ENCODE measurements at places on chromosomes 5 and 9.

GRCh38 chr5:97096846-97097245 is 45.6 kb downstream of the LIX1 start:
- no peak for DNase-seq

- peak; percentile 34 for DNase-seq
Observed at GRCh38 chr5:123429993-123430392, 6.8 kb upstream of the CEP120 start.

DNA sequence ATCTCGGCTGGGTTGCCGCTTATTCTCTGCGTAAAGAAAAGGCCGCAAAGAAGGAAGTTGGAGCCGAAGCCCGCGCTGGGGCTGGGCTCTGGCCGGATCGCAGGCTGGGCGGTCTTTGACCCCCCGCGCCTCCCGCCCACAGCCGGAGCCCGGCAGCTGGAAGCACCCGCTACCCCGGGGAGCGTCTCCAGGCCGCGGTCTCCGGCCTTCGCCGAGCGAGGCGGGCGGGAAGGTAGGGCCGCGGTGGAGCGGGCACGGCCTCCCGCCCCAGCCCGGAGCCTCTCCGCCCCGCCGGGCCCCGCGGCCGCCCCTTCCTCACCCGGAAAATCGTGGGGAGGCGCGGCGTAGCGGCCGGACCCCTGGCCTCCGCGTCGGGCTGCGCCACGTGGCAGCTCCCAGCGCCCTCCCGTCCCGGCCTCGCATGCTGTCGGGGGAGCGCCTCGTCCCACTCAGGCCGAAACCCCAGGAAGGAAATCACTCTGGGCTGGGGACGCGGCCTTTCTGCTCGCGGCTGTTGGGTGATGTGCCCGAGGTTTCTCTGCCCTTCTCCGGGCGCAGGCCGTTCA is 12.0 kb downstream of the FOXD1 start:
- DNase-seq, result no peak

GRCh38 chr9:33351547-33351946 is 50.8 kb downstream of the AQP7 start:
- no peak for DNase-seq

- no peak for DNase-seq
Observed at GRCh38 chr5:43303242-43303641, 10.0 kb downstream of the HMGCS1 start.

DNA sequence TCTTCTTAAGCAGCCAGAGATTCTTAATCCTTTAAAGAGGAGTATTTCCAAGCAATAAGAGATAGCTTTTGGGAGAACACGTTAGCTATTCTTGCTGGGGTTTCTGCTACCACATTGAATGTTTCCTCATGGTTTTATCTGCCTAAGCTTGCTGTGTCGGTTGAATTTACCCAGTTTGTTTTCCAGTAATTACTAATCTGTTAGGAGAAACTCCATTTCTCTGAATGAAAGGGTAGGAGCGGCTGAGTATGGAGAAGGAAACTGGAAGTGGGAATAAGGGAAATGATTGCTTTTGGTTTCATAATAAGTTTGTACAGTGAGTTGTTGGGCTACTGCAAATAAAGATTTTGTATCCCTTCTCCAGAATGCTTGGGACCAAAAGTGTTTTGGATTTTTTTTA is 1.2 kb downstream of the JAK2 start:
- DNase-seq, result no peak

- DNase-seq, result no peak
Observed at GRCh38 chr5:149215478-149216090, 56.1 kb upstream of the AFAP1L1 start.

DNA sequence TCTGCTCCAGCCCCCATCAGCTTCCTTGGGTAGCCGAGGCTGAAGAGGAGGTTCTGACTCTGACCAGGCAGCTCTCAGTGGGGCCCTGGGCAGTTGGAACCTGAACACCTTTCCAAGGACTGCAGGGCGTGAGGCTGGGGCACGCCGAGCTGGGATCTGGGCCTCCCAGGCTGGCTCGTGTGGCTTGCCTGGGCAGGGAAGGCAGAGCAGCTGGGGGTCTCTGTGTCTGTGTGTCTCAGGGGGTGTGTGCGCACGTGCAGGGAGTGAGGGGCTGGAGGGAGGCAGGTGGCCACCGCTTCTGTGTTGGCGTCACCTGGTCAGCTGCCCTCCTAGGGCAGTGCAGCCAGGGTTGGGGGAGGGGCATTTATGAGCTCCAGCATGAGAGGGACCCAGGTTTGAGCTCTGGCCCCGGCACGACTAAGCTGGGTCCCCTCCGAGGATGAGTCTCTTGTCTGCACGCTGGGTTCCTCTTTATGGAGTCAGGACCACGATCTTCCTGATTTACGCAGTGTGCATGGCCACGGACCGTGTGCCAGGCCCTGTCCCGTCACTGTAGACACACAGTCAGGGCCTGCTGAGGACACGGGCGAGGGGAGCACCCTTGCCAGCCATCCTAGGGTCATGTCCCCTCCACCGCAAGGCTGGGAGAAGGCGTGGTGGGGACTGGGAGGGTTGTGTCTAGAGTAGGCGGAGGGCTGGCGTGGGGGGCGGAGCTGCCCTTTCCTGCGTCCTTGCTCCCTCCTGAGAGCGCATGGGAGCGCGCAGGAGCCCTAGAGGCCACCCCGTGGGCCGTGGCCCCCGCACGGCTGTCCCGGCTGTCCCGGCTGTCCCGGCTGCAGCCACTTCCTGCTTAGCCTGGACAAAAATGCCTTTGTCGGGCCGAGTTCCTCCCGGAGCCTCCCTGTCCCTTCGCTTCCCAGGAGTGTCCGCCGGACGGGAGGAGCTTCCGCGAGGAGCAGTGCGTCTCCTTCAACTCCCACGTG is 4.6 kb downstream of the ADAMTSL2 start:
- DNase-seq, result no peak

DNA sequence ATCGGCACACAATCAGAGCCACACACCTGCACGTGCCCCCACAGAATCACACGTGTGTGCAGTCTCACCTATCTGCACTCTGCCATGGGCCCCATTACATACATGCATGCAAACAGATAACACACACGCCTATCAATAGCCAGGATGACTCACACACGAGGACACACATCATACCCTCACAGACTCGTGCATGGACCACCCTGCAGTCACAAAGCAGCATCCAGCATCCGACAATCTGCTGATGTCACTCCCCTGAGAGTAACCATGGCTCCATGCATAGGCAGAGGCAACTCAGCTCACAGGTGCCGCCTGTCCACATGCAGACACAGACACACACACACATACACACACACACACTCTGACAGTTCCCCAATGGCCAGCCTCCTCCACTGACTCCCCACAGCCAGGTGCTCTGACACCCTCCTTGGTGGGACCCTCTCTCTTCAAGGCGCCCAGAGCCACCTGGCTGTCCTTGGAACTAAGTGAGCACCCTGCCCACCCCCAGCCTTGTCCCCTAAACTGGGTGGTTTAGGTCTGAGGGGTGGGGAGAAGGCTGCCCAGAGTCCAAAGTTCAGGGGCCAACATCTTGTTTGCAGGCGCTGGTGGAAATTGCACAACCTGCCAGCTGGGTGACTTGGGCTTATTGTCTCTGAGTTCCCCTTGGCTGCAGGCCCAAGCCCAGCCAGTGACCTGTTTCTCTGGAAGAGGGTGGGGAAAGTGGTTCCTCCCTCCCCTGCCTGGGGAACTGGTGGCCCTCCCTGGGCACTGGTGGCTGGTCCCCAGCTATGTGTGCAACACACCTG is 34.6 kb upstream of the NEK6 start:
- DNase-seq, result peak; percentile 58

DNA sequence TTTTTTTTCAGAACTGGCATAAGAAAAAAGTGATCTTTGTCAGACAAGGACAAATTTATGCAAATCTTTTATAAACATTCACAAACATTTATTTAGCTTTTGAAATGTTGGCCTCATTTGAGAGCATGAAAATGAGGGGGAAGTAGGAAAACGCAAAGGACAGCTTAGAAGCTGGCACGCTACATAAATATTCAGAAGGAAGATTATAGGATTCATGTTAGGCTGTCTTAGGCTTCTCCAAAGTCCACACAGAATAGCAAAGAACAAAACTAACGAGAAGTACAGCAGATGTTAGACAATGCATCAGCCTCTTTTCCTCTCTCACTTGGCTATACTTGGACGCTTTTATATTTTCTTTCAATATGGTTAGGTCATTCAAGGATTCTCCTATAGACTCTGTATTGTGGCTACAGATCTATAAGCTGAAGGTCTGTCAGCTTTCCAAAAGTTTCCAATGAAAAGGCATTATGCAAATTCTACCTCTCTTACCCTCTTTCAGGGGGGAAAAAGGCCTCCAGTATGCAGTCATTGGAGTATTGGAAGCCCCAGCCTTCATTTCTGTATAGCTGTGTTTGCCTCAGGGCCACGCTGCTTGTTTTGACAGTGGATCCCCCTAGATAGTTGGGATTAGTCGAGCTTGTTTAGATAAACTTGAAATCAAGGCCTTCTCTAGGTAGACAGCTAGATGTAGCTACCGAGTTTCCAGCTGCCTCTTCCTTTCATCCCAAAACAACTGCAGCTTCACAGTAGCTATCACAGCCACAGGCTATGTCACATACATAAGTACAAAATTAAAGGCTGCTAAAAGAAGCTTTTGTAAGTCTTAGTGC is 153.0 kb downstream of the DENND1A start:
- no peak for DNase-seq

GRCh38 chr9:116393198-116393597 is 239.6 kb downstream of the PAPPA start:
- DNase-seq, result no peak

DNA sequence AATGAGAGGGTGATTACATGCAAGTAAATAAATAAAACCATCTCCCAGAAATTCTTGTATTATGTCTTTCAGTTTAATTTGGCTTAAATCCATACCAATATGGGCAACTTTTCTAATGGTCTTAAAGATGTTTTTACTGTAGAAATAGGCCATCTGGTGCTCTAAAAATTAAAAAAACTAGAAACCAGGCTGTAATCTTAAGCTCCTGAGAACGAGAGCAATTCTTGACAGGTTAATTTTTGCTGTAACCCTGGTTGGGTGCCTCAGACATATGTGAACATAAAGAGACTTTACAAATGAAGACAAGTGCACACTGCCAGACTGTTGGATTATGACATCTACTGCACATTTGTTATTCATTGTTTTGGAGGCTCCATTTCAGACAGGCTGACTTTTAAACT is 246.8 kb upstream of the DAB2 start:
- DNase-seq, result no peak

DNA sequence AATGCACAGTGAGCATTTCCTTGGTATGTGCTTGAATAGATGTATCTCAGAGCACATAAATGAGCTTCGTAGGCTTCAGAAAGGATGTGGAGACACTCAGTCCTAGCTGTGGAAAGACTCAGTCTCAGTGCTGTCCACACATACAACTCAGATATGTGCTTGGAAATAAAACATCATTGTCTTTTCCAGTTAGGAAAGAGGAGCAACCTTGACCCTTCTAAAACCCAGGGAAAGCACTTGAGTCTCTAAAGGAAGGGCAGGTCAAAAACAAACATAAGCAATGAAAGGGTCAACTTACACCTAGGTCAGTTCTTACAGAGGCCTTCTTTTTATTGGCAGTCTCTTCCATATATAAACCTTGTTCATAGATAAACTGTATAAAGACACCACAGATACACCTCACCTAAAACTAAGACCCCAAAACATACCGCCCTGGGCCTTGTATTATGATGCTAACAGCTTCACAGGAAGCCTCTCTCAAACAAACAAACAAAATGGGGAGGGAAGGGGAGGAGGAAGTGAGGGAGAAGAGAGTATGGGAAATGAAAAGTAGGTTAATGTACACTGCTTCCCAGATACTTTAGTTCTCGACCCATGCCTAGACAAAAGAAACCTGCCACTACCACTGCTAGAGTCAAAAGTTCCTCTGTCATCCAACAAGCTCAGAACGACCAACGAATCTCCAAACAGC is 114.4 kb downstream of the UBAP2 start:
- DNase-seq, result no peak

DNA sequence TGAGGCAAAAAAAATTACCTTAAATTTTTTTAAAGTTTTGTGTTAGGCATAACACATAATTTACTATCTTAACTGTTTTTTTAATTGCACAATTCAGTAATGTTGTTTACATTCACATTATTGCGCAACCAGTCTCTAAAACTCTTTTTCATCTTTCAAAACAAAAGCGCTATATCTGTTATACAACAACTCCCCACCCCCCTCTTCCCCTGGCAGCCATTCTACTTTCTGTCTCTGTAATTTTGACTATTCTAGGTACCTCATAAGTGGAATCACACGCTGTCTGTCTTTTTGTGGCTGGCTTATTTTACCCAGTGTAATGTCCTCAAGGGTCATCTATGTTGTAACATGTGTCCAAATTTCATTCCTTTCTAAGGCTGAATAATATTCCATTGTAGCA is 241.5 kb upstream of the DMRT1 start:
- DNase-seq, result no peak

DNA sequence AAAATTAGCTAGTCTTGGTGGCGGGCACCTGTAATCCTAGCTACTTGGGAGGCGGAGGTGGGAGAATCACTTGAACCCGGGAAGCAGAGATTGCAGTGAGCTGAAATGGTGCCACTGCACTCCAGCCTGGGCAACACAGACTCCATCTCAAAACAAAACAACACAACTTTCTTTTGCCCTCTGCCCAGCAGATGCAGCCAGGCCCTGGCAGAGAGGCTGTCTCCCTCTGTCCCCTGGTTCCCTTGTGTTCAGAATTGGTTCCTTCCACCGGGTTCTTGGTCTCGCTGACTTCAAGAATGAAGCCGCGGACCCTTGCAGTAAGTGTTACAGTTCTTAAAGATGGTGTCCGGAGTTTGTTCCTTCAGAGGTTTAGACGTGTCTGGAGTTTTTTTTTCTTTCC is 30.2 kb upstream of the CEP72 start:
- no peak for DNase-seq

GRCh38 chr5:140293091-140293848 is 9.6 kb downstream of the PFDN1 start:
- DNase-seq, result no peak

DNA sequence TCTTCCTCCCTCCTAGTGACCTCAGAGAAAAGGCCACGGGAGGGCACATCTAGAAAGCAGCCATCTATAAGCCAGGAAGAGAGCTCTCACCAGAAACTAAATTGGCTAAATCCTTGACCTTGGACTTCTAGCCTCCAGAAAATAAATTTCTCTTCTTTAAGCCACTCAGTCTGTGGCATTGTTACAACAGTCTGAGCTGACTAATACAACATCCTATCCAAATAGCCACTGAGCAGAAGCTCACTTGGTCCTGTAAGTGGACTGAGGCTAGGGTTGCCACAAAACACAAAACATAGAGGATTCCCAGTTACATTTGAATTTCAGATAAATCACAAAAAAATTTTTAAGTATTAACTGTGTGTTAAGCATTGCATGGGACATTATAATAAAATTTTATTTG is 383.4 kb downstream of the MLLT3 start:
- DNase-seq, result no peak

GRCh38 chr9:20477940-20478620 is 144.2 kb downstream of the MLLT3 start:
- DNase-seq, result no peak

Measured in CD4-positive, alpha-beta T cell treated with Interferon gamma for 1 hour (primary cell).